Inflammatory macrophage treated with lipopolysaccharide for 1 hour (primary cell): ENCODE measurements at places on chromosomes 16 and 17.

DNA sequence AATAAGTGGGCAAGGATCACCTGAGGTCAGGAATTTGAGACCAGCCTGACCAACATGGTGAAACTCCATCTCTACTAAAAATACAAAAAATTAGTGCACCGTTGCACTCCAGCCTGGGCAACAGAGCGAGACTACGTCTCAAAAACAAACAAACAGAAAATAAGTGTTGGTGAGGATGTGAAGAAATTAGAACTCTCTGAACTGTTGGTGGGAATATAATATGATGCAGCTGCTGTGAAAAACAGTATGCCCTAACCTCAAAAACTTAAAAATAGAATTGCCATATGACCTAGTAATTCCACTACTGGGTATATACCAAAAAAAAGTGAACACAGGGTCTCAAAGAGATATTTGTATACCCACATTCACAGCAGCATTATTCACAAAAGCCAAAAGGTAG is 26.1 kb downstream of the GLG1 start:
- no peak for DNase-seq

- DNase-seq: no peak
These were observed 13.7 kb downstream of the ZNRF1 start for GRCh38 chr16:75012380-75013081.

DNA sequence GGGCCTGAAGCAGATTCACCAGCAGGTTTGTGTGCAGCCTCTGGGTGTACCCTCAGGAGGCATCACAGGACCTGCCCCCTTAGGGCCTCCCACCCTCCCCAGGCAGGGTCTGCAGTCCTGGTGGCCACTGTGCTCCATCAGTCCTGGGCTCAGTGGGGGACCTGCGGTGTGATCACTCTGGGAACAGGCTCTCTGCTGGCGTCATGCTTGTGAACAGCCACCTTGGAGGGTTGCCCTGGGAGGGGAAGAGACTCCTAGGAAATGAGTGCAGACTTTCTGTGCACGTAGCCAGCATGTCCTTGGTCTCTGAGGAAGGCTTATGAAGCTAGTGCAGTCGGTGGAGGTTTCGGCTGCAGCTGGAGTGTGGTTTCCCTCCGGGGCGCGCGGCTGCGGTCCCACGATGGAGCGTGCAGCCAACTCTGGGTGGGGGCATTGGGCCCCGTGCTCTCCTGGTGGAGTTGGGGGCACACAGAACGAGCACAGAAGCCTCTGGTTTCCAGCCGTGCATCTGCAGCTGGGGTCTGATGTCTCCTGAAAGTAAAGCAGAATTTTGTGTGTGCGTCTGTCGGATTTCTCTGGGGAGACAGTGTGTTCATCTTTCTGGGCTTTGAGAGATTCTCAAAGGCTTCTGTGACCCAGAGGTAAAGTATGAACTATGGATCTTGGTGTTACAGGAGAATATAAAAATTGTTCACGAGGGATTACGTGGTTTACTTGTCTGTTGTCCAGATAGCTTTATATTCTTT is 68.1 kb upstream of the ZNF750 start:
- no peak for DNase-seq

DNA sequence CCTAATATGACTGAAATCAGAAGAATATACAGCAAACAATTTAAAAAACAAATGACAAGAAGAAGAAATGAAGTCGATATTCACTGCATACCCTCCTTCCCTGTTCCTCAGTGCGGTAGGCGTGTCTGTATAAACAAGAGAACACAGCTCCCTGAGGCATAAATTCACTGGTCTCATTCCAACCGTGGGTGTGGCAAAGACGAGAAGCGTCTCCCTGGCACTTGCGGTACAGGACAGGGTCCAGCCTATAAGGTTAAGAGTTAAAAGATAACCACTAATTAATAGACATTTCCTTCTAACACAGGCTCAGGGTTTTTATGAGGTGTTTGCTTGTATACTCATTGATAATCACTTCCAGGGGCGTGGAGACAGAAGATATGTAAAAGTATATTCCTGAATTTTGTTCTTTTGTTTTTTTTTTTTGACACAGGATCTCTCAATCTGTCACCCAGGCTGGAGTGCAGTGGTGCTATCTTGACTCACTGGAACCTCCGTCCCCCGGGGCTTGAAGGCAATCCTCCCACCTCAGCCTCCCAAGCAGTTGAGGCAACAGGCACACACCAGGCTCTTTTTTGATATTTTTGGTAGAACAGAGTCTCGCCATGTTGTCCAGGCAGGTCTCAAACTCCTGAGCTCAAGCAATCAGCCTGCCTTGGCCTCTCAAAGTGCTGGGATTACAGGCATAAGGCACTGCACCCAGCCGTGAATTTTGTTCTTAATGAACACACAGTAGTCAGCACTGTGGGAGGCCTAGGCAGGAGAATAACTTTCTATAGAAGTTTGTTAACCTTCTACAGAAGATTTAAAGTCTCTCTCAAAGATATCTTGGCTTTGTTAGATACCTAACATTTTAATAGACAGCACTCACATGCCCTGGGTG is 59.1 kb upstream of the CLEC18B start:
- DNase-seq: no peak

GRCh38 chr16:18827890-18828289 is 26.5 kb upstream of the ARL6IP1 start:
- no peak for DNase-seq

DNA sequence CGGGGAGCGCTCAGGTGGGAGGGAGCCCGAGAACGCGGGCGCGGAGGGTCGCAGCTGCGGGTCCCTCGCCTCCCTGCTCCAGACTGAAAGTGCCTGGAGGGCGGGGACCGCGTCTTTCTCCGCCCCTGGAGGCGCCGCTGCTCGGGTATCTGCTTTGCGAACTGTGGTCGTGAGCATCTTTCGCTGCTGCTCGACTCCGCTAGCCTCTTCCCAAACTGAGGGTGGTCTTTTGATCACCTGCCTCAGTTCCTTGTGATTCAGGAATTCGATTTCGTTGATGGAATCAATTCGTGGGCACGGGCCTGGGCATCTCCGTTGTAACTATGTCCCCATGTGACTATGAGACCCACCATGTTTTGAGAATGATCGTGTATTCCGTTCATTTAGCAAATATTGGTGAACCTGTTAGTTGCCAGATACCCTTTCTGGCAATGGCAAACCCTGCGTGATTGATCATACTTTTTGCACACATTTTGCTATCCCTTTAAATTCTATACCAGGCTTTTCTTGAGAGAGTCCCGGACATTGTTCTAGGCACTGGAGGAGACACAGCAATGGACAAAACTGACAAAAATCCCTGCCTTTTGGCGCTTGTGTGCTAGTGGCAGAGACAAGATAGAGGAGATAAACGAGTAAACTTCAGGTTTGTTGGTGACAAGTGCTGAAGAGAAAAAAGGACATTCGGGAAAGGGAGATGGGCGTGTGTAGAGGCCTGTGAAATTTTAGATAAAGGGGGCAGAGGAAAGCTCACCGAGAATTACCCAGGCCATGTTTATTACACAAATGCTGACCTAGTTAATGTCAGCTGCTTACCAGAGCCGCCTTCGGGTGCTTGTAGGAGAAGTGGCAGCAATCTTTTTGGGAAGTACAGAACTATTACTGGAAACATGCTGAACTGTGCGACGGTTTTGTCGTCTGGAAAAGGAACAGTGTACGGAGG is 948 bp downstream of the UTP18 start:
- DNase-seq: peak; percentile 82

- DNase-seq: no peak
These were observed 19.8 kb downstream of the TAF1C start for GRCh38 chr16:84166796-84167695.

DNA sequence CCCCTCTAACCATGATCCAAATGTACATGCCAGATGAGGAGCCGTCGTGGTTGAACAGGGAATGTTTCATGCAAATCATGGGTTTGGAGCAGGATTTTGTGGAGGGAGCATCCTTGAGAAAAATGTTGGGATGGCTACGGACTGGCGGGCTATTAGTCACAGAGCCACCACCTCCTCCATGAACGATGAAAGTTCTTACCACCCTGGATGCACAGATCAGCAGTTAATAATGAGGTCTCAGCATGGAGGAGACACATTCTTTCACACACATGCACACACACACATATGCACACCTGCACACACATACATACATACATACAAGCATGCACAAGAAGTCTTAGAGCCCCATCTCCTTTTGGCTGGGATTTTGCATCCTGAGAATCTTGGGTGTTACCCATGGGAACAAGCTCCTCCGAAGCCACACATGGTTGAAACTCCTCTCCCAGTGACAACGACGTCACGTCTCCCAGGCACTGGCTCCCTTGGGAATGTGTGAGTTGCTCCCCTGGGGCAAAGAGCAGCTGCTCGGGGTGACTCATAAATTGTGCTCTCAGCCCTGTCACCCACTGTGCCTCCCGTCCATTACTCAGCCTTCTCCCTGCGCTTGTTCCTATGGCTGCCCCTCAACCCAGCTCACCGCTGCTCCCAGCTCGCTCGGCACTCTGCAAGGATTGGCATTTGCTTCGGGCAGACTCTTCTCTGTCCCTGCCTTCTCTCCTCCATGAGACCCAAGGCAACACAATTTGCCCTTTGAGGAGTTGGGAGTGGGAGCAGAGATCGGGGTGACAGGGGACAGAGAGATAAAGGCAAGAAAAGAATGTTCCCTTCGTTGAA is 344.6 kb downstream of the SOX9 start:
- DNase-seq: no peak

- DNase-seq: no peak
These were observed 115.2 kb downstream of the CCDC182 start for GRCh38 chr17:57629886-57630285.

- DNase-seq: no peak
These were observed 17.9 kb downstream of the GAA start for GRCh38 chr17:80119271-80119791.

- DNase-seq: peak; percentile 36
These were observed 797 bp downstream of the GRB7 start for GRCh38 chr17:39738568-39738901.

- no peak for DNase-seq
These were observed 2.1 kb upstream of the TEX19 start for GRCh38 chr17:82356845-82357355.

- no peak for DNase-seq
These were observed 58.3 kb downstream of the SIAH1 start for GRCh38 chr16:48326915-48327314.

- no peak for DNase-seq
These were observed 15.4 kb downstream of the SPIRE2 start for GRCh38 chr16:89843409-89844350.

- DNase-seq: no peak
These were observed 29.8 kb downstream of the LIG3 start for GRCh38 chr17:35010093-35010492.

- no peak for DNase-seq
These were observed 65.1 kb downstream of the SDR42E1 start for GRCh38 chr16:81946206-81946605.

DNA sequence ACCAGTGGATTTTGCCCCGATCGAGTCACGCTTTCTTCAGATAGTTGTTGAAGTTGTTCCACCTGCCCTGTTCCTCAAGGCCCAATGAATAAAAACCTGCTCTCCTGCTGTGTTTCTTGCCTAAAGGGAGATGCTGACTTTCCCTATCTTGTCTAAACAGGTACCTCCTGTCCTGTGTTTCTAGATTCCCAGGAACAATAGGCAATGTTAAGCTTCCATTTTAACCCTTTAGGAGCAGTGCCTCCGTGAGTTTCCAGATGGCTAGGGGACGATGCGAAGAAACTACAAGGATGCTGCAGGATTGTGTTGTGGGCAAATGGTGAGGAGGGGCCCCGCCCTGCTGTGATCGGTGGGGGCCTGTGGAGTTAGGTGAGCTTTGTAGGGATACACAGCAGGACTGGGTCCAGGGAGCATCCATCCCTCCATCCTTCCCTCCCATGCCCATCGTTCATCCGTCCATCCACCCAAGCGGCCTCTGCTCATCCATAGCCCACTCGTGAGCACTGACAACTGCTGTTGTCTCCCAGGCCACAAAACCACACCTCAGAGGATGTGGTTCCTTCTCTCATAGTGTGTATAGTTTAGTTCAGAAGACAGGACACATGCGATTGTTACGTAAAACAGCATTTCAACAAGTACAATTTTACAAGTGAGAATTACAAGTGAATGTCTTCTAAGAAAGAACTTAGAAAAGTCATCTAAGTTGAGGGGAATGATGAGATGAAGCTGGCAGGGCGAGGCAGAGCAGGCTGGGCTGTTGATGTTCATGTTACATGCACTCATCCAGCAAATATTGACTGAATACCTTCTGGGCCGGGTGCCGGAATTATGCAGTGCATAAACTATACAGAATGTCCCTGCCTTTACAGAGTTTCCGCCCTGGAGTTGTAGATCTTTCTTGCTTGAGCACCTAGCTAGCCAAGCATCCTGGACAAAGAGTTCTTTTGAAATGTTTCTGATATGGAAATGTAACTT is 5.2 kb downstream of the ARSG start:
- no peak for DNase-seq

- DNase-seq: no peak
These were observed 13.4 kb downstream of the RPTOR start for GRCh38 chr17:80558046-80558445.

DNA sequence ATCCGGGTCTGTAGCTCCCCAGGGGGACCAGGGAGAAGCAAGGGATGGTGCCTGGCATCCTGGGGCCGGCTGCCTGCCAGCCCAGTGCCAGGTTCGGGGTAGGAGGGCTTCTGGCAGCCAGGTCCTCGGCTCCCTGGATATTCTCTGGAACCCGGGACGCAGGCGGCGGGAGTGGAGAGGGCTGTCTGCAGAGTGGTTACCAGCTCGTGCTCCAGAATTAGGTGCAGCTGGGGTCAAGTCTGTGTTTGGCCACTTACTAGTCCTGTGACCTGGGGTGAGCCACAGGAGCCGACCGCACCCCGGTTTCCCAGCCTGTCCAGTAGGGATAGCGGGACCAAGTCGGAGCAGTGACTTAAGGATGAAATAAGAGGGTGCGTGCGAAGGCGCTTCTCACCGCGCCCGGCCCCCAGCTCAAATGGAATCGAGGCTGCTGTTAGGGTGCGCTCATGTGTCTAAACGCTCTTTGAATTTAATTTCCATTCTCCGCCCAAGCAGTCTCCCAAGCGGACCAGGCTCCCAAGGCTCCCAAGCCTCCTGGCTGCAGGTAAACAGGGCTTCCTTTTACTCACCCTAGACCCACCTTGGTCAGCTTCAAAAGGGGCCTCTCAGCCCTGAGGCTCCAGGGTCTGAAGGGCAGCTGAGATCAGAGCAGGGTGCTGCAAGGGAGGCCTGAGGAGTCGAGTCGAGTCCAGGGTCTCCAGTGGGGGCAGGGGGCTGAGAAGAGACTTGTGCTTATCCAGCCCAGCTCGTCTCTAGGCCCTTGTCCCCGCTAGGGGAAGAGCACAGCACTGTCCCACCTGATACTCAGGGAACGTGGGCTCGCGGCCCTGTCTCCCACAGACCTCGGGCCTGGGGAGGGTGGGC is 28.3 kb upstream of the ZNF469 start:
- DNase-seq: no peak

GRCh38 chr17:32504166-32504990 is 17.6 kb downstream of the CDK5R1 start:
- peak; percentile 40 for DNase-seq
